ENCODE measurements at places on chromosomes 4 and X.

DNA sequence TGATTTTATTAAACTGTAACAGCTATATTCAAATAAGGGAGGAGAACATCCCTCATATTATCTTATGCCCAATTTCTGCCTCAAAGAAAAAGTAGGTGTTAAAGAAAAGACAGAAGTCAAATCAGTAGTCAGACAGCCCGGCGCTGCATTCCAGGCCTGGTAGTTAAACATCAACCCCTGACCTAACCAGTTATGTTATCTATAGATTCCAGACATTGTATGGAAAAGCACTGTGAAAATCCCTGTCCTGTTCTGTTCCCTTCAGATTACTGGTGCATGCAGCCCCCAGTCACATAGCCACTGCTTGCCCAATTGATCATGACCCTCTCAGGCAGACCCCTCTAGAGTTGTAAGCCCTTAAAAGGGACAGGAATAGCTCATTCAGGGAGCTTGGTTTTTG lies 269.9 kb upstream of the GALNT7 start:
- no peak for DNase-seq

DNA sequence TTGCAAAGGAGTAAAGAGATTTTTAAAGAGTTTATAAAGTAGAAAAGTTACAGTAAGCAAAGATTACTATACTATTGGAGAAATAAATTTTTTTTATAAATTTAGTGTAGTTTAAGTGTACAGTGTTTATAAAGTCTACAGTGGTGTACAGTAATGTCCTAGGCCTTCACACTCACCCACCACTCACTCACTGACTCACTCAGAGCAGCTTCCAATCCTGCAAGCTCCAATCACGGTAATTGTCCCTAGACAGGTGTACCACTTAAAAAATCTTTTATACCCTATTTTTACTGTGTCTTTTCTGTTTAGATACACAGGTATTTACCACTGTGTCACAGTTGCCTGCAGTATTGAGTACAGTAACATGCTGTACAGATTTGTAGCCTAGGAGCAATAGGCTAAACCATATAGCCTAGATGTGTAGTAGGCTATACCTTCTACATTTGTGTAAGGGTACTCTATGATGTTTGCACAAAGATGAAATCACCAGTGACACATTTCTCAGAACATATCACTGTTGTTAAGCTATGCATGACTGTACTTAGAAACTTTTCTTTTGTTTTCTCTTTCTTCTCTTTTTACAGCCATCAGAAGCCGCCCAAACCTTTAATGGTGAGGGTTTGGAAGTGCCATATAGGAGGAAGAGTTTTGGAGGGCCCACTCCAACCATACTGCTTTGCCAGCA lies 11.8 kb upstream of the SH3RF1 start:
- DNase-seq = no peak

DNA sequence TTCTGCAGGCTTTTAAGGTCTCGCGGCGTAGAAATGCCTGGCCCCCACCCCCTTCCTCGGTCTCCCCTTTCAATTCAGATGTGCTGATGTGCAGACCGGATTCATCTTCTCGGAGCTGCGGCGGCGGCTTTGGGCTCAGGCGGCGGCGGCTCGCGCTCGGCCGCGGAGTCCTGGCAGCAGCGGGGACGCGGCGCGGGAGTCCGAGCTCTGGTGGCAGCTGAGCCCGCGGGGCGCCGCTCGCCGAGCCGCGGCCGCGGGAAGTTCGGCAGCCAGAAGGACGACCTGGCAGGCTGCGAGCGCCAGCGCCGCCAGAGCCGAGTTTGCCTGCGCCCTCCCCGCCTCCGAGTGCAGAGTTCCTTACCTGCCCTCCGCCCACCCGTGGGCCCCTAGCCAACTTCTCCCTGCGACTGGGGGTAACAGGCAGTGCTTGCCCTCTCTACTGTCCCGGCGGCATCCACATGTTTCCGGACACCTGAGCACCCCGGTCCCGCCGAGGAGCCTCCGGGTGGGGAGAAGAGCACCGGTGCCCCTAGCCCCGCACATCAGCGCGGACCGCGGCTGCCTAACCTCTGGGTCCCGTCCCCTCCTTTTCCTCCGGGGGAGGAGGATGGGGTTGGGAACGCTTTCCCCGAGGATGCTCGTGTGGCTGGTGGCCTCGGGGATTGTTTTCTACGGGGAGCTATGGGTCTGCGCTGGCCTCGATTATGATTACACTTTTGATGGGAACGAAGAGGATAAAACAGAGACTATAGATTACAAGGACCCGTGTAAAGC lies 448 bp downstream of the TLL1 start:
- DNase-seq = no peak

GRCh38 chr4:2817701-2818350 lies 24.9 kb downstream of the SH3BP2 start:
- DNase-seq = no peak

DNA sequence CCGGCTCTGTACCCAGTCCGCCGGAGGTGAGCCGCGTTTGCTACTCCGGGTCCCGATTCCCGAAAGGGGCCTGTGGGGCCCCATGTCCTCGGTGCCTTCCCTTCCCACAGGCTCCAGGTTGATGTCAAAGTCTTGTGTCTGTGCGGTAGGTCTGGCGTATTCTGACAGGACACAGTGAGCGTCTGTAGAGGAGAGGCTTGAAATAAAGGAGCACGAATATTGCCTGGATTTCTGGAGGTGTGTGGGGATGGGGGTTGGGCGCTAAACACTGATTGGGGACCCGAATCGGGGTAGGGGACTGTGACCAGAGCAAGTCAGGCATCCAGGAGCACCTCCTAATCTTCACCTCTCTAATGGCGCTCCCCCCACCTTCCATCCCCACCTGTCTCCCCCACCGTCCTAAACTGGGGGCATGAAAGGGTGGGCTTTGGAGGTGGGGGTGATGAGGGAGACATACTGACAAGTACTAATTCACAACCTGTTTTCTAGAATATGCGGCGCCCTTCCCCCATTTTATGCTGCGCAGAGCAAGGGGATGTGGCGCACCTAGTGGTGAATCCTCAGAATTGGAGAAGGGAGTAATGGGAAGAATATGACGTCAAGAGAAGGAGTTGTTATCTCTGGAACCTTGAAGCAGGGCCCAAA lies 855 bp downstream of the GPRASP2 start:
- DNase-seq = peak; percentile 12

GRCh38 chr4:3465698-3466671 lies 2.9 kb downstream of the DOK7 start:
- no peak for DNase-seq

- DNase-seq = no peak
Observed at GRCh38 chrX:38371641-38372040, 19.2 kb downstream of the OTC start.

GRCh38 chr4:146900295-146900694 lies 45.4 kb downstream of the TTC29 start:
- DNase-seq = no peak

- no peak for DNase-seq
Observed at GRCh38 chr4:161680146-161680545, 483.7 kb downstream of the FSTL5 start.

- DNase-seq = no peak
Observed at GRCh38 chr4:649751-650310, 24.2 kb downstream of the ATP5ME start.

DNA sequence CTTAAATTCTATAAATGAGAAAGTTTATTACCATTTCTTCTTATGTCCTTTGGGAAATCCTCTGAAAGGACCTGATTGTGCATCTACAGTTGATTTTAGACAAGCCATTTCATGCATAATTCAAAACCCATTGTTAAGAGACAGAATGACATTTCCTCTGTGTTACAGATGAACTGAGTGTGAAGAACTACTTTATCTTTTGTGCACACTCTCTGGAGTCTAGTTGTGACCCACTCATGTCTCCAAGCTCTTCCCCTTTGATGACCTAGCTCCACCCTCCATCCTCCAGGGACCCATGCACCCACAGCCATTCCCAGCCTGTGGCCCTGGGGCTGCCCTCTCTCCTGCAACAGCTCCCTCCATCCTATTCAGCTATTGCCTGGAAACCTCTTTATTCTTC lies 57.5 kb upstream of the BMPR1B start:
- no peak for DNase-seq

- no peak for DNase-seq
Observed at GRCh38 chrX:119989905-119990555, 46.5 kb upstream of the NKAP start.

- no peak for DNase-seq
Observed at GRCh38 chr4:106286611-106287010, 29.4 kb downstream of the TBCK start.

GRCh38 chr4:184815046-184815877 lies 10.5 kb downstream of the ACSL1 start:
- peak; percentile 47 for DNase-seq

DNA sequence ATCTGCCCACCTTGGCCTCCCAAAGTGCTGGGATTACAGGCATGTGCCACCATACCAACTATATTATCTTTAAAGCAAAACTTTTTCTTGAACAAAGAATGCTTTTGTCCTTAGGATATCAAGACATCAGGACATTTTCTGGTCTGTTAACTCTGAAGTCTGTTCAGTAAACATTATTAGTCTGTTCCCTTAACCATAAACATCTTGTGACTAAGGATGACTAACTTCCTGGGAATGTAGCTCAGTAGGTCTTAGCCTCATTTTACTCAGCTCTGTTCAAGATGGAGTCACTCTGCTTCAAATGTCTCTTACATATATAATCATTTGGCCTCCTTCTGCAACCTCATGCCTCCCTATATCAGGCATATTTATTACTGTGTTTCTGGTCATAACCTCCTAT lies 122.9 kb downstream of the UBE2NL start:
- DNase-seq = no peak

DNA sequence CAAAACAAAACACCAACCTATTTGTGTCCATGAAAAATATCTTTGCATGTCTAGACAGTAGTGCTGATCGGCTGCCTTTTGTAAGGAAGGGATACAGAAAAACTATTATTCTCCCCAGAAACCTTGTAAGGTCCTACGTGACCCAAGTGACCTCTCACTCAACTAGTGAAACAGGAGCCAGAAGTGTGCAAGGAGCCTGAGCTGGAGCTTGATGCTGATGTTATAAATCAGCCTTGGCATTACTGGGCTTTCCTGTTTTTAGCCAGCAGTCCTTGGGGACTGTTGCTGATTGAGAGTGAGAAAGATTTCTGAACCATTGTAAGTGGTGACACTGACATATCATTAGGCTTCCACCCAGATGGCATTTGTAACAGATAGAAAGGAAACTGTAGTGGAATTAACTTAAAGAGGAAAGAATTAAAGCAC lies 100.8 kb upstream of the LIMCH1 start:
- DNase-seq = no peak

DNA sequence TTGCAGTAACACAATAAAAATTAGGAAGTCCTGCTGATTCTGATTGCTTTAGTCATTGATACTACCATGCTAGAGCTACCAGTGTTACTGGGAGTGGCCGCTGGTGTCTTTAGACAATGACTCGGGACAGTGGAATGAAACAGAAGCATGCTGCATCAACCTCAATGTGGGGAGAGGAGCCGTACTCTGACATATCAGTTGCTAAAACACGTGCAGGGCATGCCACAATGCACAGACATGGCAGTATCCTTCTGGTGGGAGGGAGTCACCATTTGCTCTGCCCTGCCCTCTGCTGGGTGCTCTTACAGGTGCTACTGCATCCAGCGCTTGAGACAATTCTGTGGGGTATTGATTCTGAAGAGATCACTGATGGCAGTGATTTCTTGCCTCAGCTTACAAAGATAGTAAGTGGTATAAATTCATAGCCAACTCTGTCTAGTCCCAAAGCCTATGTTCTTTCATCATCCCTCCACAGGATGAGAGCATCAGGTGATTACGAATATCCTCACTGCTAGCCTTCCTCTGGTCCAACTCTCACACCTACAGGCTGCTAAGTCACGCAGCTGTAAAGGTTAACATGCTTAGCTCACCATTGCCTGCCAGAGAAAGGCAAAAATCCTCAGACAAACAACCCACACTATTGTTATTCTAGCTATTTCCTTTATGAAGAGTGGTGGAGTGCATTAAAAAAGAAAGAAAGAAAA lies 43.7 kb downstream of the NSG1 start:
- DNase-seq = peak; percentile 26

DNA sequence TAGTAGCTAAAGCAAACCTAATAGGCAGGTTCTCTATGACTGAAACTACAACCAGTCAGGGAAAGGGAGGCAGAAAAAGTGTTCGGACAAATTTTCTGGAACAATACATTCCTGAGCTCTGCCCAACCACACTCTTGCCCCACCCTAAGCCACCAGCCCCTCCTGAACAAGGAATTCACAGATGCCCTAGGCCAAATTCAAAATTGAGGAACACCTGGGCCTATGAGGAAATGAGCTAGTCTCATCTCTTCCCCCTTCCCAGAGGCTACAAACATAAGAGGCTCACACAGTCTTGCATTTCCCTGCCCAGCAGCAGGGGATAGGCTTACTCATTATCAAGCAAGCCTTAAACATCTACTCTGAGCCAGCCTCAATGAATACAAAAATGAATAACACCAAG lies 284.7 kb downstream of the ZNF674 start:
- DNase-seq = no peak
